ENCODE measurements at places on chromosomes 13 and 19.

- no peak for DNase-seq
These were observed 488.0 kb upstream of the ATXN8OS start for GRCh38 chr13:69619651-69620050.

GRCh38 chr19:47109177-47109540 is 4.4 kb downstream of the ZC3H4 start:
- DNase-seq = no peak

DNA sequence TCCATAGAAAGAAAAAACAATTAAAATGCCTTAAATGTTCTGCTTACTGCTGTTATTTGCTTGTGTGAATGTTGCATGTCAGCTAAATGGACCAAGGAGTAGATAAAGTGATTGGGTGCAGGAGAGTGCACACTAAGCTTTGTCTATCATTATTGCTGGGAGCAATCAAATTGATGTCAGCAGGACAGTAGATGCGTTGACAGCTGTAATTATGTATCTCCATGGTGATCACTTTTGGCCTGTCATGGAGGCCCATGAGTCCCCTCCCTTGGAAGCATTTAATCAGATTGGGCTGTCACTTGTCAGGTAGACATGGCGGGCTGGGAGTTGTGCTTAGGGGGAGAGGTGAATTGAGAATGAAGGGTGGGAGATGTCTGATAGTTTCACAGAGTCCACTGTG is 215.3 kb downstream of the PCCA start:
- no peak for DNase-seq

DNA sequence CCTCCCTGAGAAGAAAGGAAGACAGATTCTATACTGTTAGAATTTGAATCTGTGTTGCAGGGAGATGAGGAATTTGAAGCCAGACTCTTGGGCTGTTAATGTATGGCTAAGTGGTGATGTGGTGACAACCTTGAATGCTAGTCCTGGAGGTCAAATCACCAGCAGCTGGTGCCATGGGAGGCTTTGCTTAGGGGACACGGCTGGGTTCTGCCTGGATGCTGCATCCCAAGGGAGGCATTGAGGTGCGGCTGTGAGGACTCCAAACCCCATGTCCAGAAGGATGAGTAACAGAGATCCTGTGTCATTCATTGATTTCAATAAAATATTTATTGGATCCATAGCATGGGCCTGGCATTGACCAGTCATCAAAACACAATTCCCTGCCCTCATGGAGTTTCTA is 42.3 kb downstream of the RFX2 start:
- no peak for DNase-seq

GRCh38 chr19:2902590-2903218 is 2.0 kb downstream of the ZNF57 start:
- no peak for DNase-seq

DNA sequence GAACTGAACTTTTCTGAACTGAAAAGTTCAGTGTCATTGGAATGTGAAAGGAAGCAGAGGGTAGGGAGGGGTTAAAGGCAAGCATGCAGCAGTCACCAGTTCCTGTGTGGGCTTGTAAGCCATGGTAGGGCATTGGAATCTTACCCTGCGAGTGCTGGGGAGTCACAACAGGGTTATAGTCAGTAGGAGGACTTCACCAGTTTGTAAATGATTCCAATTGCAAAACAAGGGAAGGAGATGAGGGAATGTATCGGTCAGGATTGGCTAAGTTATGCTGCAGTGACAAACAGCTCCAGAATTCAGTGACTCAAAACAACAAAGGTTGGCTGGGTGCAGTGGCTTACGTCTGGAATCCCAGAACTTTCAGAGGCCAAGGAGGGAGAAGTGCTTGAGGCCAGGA is 12.8 kb downstream of the LYPD3 start:
- DNase-seq = no peak

DNA sequence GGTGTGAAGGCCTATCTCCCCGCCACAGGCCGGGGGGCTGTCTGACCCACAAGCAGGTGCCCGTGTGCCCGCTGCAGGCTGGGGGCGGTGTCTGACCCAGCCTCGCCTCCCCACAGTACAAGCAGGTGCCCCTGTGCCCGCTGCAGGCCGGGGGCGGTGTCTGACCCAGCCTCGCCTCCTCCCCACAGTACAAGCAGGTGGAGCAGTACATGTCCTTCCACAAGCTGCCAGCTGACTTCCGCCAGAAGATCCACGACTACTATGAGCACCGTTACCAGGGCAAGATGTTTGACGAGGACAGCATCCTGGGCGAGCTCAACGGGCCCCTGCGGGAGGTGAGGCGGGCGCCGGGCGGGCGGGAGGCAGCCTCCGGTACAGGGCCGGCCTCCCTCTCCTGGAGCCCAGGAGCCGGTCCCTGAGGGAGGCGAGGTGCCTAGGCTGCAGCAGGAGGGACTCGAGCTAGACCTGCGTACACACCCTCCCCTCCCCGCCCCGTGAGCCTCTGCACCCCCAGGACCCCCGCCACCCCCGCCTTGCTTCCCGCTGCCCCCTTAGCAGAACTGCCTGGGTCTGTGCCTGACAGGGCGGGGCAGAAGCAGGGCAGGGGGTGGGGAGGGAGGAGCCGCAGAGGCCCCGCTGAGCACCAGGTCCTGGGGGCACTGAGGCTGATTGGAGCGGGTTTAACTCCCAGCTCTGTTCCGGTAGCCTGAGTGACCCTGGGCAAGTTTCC is 20.6 kb downstream of the HCN2 start:
- DNase-seq = no peak

DNA sequence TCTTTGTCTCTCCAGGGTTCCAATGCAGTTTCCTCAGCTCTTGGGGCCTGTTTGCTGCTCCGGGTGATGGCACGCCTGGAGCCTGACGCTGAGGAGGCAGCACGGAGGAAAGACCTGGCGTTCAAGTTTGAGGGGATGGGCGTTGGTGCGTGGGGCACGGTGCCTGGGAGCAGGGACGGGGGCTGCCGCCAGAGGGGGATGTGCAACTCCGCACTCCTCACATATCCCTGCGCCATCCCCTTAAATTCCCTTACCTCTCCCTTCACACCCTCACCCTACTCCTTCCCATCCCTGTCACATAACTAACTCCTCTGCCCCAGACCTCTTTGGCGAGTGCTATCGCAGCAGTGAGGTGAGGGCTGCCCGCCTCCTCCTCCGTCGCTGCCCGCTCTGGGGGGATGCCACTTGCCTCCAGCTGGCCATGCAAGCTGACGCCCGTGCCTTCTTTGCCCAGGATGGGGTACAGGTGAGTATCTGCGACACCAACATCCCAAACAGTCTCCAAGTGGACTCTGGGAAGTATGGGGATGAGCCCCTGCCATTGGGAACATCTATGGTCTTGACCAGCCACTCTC is 31.1 kb downstream of the TRPM4 start:
- DNase-seq = no peak

- peak; percentile 98 for DNase-seq
These were observed 20.1 kb downstream of the WTIP start for GRCh38 chr19:34501339-34502320.

GRCh38 chr13:108669381-108669780 is 40.0 kb downstream of the MYO16 start:
- DNase-seq = no peak

DNA sequence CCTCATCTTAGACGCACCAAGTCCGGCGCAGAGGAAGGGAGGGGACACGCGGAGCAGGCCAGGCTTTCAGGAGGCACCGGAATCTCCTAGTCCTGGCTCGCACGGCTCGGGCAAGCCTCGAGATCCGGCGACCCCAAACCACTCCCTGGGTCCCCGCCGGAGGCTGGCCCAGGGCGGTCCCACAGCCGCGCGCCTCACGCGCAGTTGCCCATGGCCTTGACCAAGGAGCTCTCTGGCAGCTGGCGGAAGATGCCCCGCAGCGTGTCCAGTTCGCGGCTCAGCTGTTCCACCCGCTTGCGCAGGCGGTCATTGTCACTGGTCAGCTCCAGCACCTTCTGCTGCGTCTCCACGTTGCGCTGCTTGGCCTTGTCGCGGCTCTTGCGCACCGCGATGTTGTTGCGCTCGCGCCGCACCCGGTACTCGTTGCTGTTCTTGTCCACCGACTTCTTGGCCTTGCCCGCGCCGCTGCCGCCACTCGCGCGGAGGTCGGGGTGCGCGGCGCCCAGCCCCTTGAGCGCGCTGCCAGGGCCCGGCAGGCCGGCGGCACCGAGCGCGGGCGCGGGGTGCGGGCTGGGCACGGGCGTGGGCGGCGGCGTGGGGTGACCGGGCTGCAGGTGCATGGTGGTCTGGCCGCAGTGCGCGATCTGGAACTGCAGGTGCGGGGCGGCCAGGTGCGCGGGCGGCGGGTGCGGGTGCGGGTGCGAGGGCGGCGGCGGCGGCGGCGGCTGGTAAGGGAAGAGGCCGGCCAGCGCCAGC is 1.0 kb downstream of the CEBPA start:
- no peak for DNase-seq

- no peak for DNase-seq
These were observed 14.6 kb downstream of the HS6ST3 start for GRCh38 chr13:96104516-96104915.

GRCh38 chr19:16343156-16343555 is 18.5 kb downstream of the KLF2 start:
- DNase-seq = no peak

GRCh38 chr13:113991191-113991669 is 17.4 kb upstream of the C13orf46 start:
- no peak for DNase-seq

GRCh38 chr13:94305463-94305862 is 174.0 kb downstream of the DCT start:
- no peak for DNase-seq

GRCh38 chr13:84985860-84986259 is 813.4 kb downstream of the SLITRK6 start:
- no peak for DNase-seq

DNA sequence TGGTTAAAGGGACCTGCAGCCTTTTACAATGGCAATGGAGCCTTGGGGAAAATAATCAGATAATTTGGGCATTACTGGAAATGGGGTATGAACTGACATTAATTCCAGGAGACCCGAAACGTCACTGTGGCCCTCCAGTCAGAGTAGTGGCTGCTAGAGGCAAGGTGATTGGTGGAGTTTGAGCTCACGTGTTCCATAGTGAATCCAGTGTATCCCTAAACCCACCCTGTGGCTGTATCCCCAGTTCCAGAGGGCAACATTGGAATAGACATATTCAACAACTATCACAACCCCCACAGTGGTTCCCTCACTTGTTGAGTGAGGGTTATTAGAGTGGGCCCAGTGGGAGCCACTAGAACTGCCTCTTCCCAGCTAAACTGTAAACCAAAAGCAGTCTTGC is 3.3 kb upstream of the LILRA2 start:
- no peak for DNase-seq

GRCh38 chr13:91622778-91623550 is 224.5 kb downstream of the GPC5 start:
- no peak for DNase-seq

GRCh38 chr19:43759515-43759914 is 4.8 kb upstream of the SMG9 start:
- no peak for DNase-seq

DNA sequence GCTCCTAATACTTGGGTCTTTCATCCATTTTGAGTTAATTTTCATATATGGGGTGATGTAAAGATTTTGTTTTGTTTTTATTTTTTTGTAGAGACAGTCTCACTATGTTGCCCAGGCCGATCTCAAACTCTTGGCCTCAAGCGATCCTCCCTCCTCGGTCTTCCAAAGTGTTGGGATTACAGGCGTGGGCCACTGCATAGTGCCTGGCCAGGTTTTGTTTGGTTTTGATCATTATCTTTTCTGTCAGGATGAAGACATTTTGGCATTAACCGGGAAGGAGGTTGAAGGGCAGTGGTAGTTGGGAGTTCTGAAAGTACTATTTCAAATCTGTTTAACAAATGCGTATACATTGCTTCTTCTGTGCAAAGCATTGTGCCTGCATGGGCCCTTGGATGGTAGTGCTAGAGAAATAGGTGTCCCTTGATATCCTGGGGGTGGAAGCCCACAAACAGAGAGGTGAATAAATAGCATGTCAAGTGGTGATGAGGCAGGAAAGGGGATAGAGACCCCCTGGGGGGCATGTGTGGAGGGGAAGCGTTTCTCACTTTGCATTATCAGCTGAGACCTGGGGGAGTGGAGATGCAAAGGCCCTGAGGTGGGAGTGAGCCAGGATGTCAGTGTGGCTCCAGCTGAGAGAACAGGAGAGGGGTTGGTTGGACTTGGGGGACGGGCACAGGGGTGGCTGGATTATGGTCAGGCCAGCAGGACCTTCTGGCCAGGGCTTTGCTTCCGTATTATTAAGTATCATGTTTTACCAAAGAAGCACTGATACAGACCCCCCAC is 41.4 kb downstream of the GATAD2A start:
- DNase-seq = no peak

- no peak for DNase-seq
These were observed 18.1 kb downstream of the DHRS12 start for GRCh38 chr13:51785712-51786424.

- DNase-seq = no peak
These were observed 108.1 kb downstream of the GADD45B start for GRCh38 chr19:2584002-2584401.

- DNase-seq = no peak
These were observed 3.5 kb downstream of the FSTL3 start for GRCh38 chr19:679418-680286.

All from GM19239 (cell line).